Stimulated activated CD8-positive, alpha-beta memory T cell treated with anti-CD3 and anti-CD28 coated beads, Interleukin-2, amount 100 ng/mL, for 48 hours (primary cell): ENCODE measurements at places on chromosomes 11 and 22.

- DNase-seq, result no peak
Observed at GRCh38 chr11:73210916-73211667, 7.0 kb upstream of the P2RY2 start.

- no peak for DNase-seq
Observed at GRCh38 chr11:15038963-15039362, 34.4 kb upstream of the CALCB start.

- no peak for DNase-seq
Observed at GRCh38 chr11:129865701-129866100, 29.7 kb downstream of the NFRKB start.

DNA sequence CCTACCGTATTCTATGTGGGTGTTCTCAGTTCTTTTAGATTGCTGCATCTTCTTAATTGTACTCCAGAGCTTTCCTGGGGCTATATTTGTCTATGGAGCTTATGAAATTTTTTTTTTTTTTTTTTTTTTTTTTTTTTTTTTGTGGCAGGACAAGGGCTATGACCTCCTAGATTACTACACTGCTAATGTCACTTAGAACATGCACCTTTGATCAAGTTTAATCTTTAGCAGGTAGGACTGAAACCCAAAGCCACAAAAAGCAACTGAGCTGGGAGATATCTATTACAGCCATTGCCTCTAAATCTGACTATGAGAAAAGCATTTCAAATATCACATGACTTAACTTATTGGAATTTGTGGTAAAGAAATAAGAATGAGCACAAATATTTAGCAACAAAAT lies 21.7 kb upstream of the ABTB2 start:
- DNase-seq, result no peak

DNA sequence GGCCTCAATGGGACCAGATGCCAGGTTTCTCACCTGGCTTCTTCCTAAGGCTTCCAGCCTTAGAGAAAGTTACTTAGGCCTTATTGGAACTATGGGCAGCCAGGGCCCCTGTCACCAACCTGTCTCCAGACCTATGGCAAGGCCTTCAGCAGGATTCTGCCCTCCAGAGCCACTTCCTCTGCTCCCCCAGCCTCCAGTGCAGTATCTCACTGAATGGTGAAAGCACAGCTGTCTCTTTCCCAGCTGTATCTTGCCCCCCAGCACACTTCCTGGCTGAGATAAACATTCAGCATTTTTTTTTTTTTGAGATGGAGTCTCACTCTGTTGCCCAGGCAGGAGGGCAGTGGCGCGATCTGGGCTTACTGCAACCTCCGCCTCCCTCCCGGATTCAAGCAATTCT lies 1.5 kb downstream of the SLC2A11 start:
- DNase-seq, result no peak

- no peak for DNase-seq
Observed at GRCh38 chr22:43917521-43917920, 6.1 kb upstream of the PNPLA3 start.

DNA sequence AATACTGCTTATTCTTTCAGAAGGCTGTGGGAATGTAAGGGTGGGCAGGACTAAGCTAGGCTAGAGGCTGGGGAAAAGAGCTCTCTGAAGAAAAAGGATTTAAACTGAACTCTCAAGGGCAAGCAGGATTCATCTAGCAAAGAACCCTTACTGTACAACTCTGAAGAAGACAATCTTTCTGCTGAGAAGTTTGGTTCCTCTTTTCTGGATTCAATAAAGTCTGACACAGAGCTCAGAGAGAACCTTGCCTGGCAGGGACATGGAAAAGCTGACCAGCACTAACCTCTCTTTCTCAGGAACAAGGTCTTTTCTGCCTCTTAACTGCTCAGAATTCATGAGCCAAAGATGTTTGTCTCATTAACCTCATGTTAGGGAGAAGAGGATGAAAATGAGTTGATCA lies 388.4 kb upstream of the DDI1 start:
- no peak for DNase-seq

GRCh38 chr22:37911697-37912096 lies 5.6 kb downstream of the MICALL1 start:
- no peak for DNase-seq

GRCh38 chr11:45179686-45180178 lies 33.3 kb downstream of the PRDM11 start:
- DNase-seq, result no peak

DNA sequence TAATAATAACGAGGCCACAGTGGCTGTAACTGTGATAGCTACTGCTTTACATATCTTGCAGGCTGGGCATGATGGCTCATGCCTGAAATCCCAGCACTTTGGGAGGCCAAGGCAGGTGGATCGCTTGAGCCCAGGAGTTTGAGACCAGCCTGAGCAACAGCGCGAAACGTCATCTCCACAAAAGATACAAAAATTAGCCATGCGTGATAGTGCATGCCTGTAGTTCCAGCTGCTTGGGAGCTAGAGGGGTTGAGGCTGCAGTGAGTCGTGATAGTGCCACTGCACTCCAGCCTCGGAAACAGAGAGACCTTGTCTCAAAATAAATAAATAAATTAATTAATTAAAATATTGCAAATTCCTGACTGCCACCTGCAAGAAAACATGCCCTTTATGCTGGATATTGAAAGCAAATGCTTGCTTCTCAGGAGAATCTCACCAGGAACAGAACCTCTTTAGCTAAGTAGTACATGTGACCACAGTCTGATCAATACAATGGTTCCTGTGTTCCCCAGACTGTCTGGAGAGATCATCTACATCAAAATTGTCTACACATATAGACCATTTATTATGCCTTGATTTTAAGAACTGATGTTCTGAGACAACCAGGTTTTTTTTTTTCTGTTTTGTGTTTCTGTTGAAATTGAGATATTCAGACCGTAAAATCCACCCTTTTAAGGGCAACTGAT lies 6.3 kb downstream of the ZBTB3 start:
- no peak for DNase-seq

GRCh38 chr11:2877474-2877873 lies 8.1 kb downstream of the CDKN1C start:
- no peak for DNase-seq

DNA sequence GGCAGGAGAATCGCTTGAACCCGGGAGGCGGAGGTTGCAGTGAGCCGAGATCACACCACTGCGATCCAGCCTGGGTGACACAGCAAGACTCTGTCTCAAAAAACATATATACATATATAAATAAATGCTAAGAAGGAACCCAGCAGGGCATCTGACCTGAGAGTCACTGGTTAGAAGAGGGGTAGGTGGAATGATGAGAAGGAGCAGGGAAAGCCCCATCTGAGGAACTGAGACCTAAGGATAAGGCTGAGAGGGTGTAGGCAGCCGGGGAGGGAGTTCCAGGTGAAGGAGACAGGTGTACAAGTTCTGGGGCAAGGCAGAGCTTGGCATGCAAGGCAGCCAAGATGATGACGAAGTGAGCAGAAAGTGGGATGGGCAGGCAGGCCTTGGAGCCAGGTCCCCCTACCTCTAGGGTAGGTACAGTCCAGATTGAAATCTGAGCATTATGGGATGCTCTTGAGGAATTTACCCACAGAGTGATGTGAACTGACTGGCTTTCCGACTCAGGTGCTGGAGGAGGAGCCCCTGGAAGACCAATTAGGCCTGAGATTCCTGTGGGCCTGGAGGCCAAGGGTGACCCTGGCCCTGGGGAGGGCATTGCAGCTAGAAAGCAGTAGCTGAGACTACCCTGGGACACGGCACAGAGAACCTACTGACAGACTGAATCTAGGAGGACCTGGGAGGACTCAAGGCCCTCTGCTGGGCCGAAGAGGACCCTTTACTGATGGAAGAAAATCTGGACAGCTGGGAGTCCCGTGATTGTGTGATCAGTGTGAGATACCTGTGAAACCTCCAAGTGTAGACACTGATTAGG lies 22.8 kb downstream of the KLHL22 start:
- DNase-seq, result no peak

GRCh38 chr22:19701420-19702145 lies 12.7 kb upstream of the SEPTIN5 start:
- DNase-seq, result no peak

GRCh38 chr22:29726106-29726505 lies 6.3 kb downstream of the CABP7 start:
- no peak for DNase-seq

- no peak for DNase-seq
Observed at GRCh38 chr11:35253237-35253636, 114.3 kb downstream of the CD44 start.

DNA sequence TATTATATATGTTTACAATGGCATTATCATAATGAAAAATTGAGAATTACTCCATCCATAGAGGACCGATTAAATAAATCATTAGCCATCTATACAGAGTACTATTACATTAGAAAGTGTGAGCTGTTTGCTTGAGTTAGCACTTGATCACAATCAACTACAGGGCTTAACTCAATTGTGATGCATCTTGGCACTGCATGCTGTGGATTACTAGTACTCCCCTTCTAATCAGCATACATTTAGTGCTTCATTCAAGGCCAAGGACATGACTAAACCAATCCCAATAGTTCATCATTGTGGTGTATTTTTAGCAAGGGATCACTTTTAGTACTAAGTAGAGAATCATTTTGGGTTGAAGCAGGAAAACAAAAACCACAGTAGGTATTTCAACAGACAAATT lies 23.5 kb upstream of the ARHGAP42 start:
- no peak for DNase-seq

- DNase-seq, result no peak
Observed at GRCh38 chr22:28406246-28406645, 273.4 kb downstream of the TTC28 start.

GRCh38 chr11:37533087-37533486 lies 935.1 kb upstream of the RAG2 start:
- DNase-seq, result no peak

- no peak for DNase-seq
Observed at GRCh38 chr11:63889344-63889743, 27.6 kb downstream of the RCOR2 start.

- no peak for DNase-seq
Observed at GRCh38 chr22:17851759-17852158, 77.5 kb upstream of the BID start.

- no peak for DNase-seq
Observed at GRCh38 chr22:24323233-24323632, 52.6 kb downstream of the SPECC1L start.

DNA sequence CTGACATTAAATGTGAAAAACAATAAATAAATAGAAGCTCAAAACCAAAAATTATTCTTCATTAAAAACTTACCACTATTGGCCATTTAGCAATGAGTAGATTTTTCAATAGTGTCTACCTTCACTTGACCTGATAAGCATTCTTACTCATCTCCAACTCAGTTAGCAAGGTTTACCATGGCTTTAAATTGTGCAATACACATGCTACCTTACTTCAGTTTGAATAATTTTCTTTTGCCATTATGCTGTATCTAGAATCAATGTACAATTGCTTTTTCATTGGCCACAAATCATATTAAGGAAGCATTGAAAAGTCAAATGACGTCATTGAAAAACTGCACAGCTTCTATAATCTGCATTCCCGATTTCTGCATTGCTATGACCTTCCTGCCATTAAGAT lies 64.9 kb downstream of the SVIP start:
- DNase-seq, result no peak

DNA sequence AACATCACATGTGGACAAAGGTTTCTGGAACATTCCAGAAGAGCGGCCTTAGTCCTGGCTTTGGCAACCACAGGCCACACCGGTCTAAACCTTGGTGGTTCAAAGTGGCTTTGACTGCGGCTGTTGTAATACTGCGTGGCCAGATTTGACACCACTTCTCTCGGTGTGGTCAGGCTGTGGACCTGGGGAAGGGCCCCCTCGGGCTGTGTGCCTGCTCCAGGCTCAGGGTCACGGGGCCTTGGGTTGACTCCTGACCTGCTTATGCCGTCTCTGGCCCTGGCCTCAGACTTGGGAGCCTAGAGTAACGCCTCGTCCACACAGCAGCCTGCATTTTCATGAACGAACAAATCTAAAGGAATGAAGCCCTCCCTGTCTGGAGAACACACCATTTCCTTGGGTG lies 118.0 kb downstream of the PHF21B start:
- no peak for DNase-seq

- DNase-seq, result no peak
Observed at GRCh38 chr22:37502342-37503182, 16.4 kb upstream of the MFNG start.

DNA sequence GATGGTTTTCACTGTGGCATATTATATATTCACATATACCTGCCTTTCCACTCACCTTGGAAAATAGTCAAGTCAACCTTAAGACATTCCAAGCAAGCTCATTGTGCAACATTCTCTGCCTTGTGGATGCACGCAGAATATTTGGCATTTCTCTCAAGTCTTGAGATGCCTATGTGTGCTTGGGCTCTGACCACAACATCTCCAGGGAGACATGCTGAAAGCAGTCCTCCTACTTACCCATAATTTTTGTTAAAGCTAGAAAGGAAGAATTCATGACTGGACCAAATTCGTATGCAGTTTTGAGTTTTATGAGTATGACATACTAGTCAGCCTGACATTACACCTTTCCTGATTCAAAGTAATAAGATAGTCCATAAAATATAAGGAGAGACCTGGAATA lies 684.0 kb downstream of the OPCML start:
- DNase-seq, result no peak

DNA sequence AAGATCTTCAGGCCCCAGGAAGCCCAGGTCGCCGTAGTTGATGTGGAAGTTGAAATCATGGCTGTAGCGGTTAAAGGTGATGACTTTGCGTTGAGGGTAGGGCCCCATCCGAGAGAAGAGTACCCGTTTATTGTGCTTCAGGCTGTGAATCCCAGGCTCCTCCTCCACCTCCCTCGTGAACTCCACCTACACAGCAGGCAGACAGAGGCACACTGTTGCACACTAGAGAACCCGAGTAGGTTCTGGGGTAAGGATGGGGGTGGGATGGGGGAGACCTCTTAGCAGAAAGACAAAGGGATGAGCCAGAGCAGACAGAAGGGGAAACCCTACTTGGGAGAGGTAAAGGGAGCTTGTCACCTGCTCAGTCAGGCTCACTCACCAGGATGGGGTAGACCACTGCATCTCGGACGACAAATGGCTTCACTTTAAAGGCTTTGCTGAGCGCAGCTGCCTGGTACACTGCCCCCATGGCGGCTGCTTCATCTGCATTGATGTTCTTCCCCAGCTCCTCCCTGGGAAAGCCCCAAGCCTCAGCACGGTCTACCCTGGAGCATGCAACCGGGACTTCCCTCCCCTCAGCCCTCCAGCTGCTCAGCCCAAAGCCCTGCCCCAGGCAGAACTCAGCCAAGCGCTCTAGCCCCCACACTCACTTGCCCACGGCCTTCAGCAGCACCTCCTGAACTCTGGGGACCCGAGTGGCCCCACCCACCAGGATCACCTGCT lies 5.4 kb downstream of the HYOU1 start:
- DNase-seq, result no peak
